ENCODE measurements at places on chromosomes 7 and 10.

GRCh38 chr10:116055252-116055916 lies 217.6 kb downstream of the GFRA1 start:
- no peak for DNase-seq

- DNase-seq, result no peak
Observed at GRCh38 chr7:92266415-92267241, 20.9 kb downstream of the ANKIB1 start.

GRCh38 chr10:47261121-47261520 lies 38.9 kb upstream of the GDF10 start:
- no peak for DNase-seq

DNA sequence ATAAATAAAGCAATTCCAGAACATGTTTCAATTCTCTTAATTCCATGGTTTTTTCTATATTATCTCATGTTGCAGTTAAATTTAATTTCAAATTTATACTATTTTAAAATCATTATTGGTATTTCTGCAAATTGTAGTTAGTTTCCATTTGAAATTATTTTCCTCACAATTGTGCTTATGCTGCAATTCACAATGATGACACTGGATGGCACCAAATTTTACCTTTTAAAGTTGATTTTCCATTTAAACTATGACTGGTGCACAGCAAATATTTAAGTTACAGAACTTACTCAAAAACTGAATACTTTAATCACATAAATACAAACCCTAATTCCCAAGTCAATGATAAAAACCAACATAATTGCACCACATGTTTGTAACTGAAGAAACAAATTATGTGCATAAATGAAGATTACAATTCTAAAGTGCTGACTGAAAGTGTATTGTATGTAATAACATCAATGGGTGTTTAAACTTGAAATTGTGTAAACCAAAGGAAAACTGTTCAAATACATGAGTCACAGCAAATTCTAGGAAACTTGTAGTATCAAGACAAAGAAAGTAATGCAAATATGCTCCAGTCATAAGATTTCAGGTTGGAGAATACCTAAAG lies 75.3 kb upstream of the AASS start:
- DNase-seq, result no peak

- no peak for DNase-seq
Observed at GRCh38 chr10:89632824-89633223, 12.2 kb downstream of the PANK1 start.

GRCh38 chr7:157276731-157277562 lies 59.9 kb upstream of the DNAJB6 start:
- DNase-seq, result peak; percentile 28

DNA sequence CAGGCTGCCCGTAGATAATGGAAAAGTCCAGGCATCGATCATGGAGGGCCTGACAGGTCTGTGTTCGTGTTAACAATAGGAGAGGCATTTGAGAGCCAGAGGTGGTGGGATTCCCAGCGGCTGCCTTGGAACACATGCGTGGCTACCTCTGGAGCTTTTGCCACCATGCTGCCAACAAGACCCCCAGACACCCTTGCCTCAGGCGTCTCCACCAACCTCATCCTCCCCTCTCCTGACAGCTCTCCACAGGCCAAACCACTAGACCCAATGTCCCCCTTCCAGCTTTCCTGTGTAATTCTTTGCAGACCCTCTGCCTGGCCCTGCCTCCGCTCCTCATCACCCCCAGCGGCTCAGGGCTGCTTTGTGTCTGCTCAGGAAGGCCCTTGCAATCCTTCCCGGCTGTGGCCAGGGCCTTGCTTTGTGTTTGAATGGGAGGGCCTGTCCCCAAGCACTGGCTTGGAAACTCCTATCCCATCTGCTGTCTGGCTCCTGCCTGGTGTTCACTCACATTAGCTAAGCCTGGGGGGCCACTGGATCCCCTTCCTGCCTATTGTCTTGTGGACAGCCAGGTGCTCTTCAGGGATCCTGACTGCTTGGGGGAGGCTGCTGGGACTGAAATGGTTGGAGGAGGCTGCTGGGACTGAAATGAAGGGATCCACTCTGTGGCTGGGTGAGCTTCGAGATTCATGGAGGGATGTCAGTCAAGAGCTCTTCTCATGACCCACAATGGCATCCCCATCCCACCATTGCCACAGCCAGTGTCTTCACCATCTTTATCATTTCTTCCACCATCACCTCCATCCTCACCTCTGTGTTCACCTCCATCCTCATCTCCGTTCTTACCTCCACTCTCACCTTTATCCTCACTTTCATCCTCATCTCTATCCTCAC lies 60.8 kb upstream of the ELN start:
- no peak for DNase-seq

DNA sequence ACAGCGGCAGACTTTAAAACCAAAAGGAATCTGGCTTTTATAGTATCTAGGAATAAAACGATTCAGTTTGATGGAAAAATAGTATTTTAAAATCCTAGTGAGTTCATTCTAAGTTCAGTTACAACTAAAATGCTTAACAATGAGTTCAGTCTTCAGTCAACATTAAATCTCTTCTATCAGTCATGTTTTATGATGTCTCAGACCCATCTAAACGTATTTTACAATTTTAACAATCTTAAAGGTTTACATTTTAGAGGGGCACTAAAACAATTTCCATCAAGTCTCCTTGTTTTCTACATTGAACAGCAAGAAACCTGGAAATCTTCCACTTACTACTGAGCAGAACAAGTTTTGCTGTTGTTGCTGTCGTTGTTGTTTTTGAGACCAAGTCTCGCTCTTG lies 10.0 kb downstream of the SVOPL start:
- DNase-seq, result no peak

DNA sequence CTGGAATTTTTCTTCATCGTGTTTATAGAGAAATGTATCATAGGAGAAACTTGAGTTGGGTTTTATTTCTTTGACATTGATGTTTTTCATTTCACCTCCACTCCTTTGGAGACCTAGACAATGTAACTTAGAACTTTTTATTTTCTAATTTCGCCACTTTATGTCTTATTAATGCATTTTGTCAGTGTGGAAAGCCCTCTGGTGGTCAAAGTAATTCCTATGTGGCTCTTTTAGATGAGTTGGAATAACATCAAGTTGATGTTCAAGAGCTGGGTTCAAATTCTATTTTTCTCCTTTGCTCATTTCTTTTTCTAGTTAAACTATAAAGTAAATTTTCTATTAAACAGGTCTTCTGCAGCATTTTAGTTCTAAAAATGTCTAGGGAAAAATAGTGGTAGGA lies 478.6 kb downstream of the LRMDA start:
- DNase-seq, result no peak

DNA sequence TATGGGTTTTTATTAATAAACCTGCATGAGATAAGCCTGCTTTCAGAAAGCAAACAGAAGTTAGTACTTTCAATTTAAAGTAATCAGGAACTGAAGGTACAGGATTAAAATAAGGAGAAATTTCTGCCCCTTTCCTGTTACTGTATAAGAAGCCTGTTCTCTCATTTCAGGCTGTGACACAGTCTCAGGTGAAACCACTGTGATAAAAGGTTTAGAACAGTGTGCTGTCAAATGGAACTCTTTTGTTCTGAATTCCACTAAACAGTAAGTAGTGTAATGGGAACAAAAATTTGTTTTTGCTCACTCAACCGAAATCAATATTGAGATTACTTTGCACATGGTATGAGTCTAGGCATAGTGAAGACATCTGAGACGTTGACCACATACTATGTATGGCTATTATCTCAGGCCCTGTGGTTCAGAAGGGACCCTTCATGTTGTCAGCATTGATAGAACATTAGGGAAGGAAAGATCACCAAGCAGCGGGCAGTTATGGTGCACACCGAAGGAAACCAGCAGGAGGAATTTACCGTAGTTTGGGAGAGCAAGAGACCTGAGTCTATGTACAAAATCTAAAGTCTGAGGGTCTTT lies 14.9 kb downstream of the HEPACAM2 start:
- DNase-seq, result no peak

DNA sequence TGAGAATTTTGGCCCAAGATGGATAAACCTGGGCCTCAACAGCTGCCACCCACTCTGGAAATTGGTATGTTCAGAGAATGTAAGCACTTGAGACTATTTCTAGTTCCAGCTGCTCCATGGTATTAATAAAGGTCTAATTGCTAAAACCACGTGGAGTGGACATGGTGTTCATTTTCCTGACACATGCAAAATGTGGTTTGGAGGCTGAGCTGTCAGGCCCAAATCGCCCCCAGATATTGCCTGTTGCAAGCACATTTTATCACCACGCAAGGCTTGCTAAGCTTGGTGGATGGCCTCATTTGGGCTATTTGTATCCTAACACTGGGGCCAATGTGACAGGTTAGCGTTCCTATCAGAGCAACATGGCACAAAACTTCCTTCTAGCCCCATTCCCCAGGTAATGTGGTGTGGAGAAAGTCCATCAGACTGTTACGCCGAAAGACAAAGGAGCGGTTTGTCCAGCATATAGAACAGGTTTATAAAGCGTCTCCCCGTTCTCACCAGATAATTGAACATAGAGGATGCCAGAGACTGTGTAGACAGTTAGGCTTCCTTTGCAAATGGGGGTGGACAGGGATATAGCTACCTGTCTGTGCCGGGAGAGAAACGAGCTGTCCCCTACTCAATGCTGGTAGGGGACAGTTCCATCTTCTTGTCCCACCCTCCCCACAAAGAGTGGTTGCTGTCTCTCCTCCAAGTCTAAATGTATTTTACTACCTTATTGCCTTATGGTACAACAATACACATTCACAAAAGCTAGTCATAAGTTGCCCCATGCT lies 78.0 kb upstream of the ANKRD1 start:
- DNase-seq, result no peak

DNA sequence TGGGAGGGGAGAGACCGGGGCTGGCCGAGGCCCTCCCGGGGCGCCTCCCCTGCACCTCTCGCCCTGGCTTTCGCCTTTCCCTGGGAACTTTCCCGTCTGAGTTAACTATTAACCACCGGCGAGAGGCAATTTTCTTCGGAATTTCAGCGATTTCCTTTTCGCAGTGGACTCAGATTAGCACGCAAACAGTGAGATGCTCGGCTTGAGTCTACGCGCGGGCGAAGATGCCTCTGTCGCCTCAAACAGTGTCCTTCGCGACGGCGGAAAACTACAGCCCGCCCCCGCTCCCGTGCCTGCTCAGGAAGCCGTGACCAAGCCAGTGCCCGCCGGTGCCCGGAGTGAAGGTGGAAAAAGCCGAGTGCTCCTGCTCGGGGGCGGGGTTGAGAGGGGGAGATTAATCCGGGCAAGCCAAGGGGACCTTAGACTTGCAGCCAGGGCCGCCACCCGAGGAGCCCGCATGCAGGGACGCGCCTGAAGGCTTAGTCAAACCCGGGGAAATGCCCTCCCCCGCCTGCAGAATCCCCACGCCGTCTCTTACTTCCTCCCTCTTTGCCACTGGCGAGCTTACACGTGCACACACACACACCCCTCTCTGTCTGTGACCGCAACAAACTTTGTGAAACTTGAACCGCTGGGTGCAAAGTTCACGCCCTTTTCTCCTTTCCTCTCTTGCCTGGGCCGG lies 14.5 kb upstream of the PAX2 start:
- no peak for DNase-seq

DNA sequence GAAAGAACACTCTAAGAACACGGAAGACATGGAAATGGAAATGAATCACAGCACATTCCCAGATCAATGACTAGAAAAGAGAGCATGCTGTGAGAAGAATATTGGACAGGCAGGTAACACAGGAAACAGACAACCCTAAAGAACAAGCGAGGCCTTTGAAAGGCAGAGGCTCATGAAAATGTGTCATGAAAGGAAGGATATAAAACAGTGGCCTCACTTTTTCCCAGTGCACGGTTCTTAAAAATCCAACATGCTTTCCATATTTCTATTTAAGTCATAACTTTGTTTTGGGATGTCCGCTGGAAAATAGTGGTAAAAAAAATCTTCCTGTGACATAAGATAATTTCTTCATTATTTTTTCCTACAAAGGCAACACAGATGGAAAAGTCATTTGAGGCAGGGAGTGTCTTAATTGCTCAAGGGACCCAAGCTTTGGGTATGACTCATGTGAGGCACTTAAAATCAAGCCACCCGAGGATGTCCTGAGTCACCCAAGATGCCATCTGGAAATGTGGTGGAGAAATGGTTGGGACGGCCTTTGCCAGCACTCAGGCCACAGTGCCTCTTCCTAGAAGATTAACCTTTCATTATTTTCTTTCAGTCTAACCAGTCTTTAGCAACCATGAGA lies 17.0 kb downstream of the ITIH5 start:
- DNase-seq, result no peak

DNA sequence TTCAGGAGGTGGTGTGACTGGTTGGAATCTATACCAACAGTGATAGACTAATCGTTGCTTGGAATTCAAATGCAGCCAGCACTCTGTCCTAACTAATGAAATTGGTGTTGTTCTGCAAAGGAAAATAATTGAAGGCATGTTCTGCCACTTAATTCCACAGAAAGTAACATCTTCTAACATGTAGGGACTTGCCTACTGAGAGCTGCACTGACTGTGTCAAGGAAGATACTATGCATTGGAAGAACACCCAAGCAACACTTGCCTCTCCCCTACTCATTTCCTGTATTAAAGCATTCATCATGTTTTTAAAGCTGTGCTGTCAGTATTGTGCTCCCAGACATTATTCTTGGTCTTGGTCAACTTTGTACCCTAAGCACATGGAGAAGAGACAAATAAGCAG lies 2.7 kb upstream of the CYP3A7 start:
- DNase-seq, result no peak

GRCh38 chr7:42722716-42723115 lies 189.2 kb downstream of the C7orf25 start:
- DNase-seq, result no peak

- no peak for DNase-seq
Observed at GRCh38 chr10:123309731-123310130, 155.5 kb downstream of the BUB3 start.

GRCh38 chr10:130141878-130142277 lies 5.7 kb downstream of the GLRX3 start:
- no peak for DNase-seq

- DNase-seq, result no peak
Observed at GRCh38 chr10:78175444-78176015, 141.9 kb downstream of the RPS24 start.

- DNase-seq, result no peak
Observed at GRCh38 chr7:37363536-37364491, 84.8 kb downstream of the ELMO1 start.

DNA sequence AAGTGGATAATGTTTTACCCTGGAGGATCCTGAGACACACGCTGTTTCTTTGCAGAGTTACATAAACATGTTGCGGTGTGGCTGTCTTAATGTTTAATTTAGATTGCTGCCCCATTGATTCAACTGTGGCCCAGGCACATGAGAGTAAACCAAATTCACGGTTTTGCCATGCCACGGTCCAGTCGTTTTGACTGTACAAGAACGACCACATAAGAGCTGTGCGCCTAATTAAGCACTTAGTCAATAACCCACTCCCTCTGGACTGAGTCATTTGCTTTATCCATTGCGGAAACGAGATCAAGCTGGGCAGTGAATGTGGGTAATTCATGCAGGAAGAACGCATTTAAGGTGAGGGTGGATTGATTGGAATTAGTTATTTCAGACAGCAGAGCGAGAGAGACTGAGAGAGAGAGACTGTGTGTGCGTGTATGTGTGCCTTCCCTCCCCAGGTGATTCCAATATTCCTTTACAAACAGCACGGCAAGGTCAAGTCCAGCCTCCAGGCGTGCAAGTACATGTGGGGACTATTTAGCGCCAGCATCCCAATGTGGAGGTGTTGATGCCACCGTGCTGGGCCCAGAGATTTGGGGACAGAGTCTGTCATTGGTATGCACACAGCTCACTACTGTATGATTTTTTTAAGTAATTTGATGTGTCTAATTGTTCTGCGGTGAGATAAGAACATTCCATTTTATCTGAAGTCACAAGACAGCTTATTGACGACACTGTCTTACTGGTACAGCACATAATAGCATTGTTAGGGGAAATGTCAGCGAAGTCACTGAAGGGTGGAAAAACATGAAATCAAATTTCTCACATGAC lies 8.4 kb upstream of the TEX36 start:
- no peak for DNase-seq

- no peak for DNase-seq
Observed at GRCh38 chr10:36437367-36437766, 688.0 kb upstream of the ANKRD30A start.

Measured in NCI-H1105 (cell line).